ENCODE measurements at places on chromosomes 16 and 17. TPM values are rescaled to one million over a fixed set of nuclear protein-coding genes. Genes with fewer than 3 reads are reported as not detected.

The VTN gene
- polyA plus RNA-seq = not detected

The MSRB1 gene
- 14.2 TPM for polyA plus RNA-seq

The SYCE1L gene
- not detected for polyA plus RNA-seq

The KRTAP4-9 gene
- not detected for polyA plus RNA-seq

The SEZ6L2 gene
- 3.6 TPM for polyA plus RNA-seq

The SLC52A1 gene
- polyA plus RNA-seq = 0.30 TPM

The ATP6V0A1 gene
- 47.0 TPM for polyA plus RNA-seq

The VAMP2 gene
- 59.3 TPM for polyA plus RNA-seq

The TBC1D16 gene
- polyA plus RNA-seq = 27.7 TPM

The ESRP2 gene
- polyA plus RNA-seq = not detected

The TERB1 gene
- not detected for polyA plus RNA-seq

DNA sequence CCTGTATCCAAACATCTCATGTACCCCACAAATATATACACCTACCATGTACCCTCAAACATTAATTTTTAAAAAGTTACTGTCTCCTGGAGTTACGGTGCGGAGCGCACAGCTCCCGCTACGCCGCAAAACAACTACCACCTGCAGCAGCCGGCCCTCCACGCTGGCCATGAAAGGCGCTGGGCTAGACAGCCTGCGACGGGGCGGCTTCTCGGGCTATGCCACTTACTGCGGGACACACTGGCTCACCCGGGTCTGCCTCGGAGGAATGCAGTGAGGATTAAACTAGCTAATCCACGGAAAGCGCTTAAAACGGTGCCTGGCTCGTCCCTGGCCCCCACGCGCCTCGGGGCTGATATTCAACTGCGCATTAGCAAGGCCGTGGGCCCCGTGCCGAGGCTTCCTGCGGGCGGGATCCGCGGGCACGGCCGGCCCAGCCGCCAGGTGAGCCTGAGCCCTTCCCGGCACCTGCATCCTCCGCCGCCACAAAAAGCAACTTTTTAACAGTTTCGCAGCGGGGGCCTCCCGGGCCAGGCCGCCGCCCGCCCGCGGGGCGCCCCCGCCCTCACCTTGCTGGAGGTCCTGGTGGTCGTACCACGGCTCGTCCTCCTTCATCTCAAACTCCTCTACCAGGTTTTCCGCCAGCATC lies 633 bp downstream of the CDR2 start:
- DNase-seq = peak; percentile 41

DNA sequence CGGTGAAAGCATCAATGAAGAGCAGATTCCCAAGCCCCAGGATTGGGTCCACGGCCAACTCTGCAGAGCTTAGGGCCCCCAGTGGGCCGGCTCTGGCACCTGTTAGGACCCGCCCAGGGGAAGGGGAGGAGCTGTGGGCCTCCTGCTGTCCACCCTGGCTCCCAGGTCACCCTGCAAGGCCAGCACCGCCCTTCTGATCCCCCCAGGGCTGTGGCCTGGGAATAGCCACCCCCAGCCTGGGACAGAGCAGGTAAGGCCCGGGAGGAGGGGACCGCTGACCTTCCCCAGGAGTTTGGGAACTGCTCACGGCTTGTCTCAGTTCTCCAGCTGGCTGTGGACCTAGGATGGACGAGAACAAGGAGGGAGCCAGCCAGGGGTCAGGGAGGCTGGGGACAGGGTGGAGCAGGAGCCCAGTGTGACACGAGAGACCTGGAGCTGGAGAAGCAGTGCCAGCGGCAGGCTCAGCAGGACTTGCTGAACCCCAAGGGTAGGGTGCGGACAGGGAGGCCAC lies 39.3 kb upstream of the SLC38A10 start:
- DNase-seq = no peak

GRCh38 chr16:9124908-9125584 lies 33.6 kb downstream of the HAPSTR1 start:
- DNase-seq = no peak

- no peak for DNase-seq
Observed at GRCh38 chr16:1337486-1337885, 4.0 kb downstream of the BAIAP3 start.

DNA sequence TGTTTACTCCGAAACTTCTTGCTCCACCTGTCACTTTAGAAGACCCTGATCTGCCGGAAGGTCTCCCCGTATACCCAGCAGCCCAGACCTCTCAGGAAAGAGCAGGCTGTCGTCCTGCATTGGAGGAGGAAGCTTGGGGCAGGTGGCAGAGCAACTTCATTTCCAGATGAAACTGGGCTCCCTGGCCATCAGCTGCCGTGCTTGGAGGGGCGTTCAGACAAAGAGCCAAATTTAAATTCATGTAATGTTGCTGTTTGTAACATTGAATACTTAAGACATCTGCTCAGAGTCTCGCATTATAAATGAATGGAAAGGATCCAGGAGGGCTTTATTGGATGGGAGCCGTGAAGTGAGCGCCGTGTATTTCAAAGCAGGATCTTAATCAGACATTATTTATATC lies 628.5 kb downstream of the MAF start:
- DNase-seq = no peak

DNA sequence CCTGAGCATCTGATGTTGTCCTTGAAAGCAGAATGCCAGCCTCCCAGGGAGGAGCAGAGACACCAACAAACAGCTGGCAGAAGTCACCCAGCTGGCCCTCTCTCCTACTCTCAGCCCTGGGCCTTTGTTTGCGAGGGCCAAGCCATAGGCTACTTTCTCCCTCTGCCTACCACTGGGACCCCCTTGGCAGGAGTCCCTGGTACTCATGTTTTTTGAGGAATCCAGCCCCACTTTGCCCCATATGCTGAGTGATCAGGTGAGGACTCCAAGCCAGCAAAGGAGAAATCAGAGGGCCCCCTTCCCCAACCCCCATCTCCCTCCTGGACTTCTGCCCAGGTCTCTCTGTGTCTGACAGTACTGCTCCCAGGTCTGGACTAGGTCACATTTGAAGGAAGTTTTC lies 121.9 kb downstream of the USP31 start:
- no peak for DNase-seq

- DNase-seq = no peak
Observed at GRCh38 chr17:76527430-76528111, 9.9 kb downstream of the CYGB start.

- peak; percentile 93 for DNase-seq
Observed at GRCh38 chr16:4263504-4264436, 9.1 kb downstream of the TFAP4 start.

DNA sequence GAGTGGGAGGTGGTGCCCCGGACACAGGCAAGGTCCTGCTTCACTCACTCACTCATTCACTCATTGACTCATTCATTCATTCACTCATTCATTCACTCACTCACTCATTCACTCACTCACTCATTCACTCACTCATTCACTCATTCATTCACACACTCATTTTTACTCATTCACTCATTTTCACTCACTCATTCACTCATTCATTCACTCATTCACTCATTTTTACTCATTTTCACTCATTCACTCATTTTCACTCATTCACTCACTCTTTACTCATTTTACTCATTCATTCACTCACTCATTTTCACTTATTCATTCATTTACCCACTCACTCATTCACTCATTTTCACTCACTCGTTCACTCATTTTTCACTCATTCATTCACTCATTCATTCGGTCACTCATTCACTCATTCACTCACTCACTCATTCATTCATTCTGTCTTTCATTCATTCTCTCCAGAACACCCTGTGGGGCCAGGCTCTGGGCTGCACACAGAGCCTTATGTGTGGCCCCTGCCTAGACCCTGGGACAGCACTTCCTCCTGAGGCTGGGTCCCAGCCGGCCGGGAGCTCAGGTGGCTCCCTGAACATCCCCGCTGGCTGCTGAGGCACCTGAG lies 9.2 kb downstream of the RPUSD1 start:
- DNase-seq = no peak

DNA sequence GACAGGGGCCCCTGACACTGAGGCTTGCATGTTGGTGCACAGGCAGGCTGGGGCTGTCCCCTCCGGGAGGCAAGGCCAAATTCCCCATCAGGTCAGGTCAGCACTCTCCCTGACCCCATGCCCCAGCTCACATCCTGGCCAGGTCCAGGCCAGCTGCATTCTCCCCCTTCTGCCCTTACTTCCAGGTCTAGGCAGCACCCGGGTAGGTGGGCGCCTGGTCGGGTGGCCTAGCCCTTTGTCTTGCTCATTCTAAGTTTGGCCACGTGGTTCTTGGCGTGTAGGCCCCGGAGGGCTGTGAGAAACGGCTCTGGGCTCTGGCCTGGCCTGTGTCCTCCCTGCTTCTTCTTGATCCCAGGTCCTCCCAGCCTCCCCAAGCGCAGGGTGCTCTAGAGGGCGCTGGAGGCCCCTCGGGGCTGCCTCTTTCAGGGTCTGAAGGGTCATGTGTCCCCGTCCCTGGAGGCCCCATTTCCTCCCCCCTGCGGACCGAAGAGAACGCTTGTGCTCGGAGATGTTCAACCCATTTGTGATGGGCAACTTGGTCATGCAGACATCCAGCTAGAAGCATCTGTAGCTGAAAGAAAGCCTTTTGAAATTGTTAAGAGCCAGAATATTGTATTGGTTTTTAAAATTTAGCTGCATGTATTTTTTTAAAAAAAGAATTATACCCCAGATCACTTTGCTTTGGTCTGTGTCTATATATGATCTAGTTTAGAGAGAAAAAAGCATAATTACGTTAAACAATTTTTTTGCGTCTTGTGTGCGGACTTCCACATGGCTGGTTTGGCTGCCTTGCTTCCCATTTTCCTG lies 6.7 kb downstream of the BAHCC1 start:
- no peak for DNase-seq

GRCh38 chr17:21549107-21549687 lies 143.1 kb upstream of the KCNJ18 start:
- DNase-seq = no peak

GRCh38 chr17:41404024-41404671 lies 6.7 kb upstream of the KRT31 start:
- no peak for DNase-seq

- no peak for DNase-seq
Observed at GRCh38 chr17:20925954-20926353, 116.9 kb downstream of the USP22 start.

DNA sequence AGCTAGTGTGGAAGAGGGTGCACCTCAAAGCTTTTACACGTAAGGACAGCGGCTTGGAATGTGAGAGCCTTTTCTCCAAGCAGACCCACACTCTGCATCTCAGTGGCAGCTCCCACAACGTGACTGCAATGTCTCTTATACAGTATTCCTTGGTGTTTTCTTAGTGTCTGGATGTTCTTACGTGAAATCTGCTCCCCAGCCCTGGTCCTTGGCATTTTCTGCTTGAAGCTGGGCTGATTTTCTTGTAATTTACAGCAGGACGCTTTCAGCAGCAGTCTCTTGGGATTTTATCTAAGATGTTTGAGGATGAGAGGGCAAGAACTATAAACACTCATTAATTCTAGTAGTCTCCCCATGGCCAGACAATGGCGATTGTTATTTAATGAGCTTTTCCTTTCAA lies 12.1 kb upstream of the POLR3E start:
- DNase-seq = no peak

GRCh38 chr16:30797670-30798309 lies 10.8 kb upstream of the ZNF629 start:
- DNase-seq = no peak

- no peak for DNase-seq
Observed at GRCh38 chr17:9225305-9226101, 204.2 kb downstream of the NTN1 start.

- DNase-seq = no peak
Observed at GRCh38 chr17:69560987-69561441, 146.5 kb downstream of the MAP2K6 start.

GRCh38 chr16:22272870-22273650 lies 24.1 kb upstream of the POLR3E start:
- no peak for DNase-seq

GRCh38 chr17:70355185-70355584 lies 185.9 kb downstream of the KCNJ2 start:
- no peak for DNase-seq
